CD4-positive, alpha-beta T cell (primary cell): ENCODE measurements at places on chromosomes 2 and 18. TPM values are rescaled to one million over a fixed set of nuclear protein-coding genes. Genes with fewer than 3 reads are reported as not detected.

- H3K27ac ChIP-seq = no peak overlapping the region
- no peak for DNase-seq
- H3K36me3 ChIP-seq = no peaks in the 10 kb centered on the region
- no peaks in the 10 kb centered on the region for H3K27me3 ChIP-seq
- H3K4me3 ChIP-seq = no peak overlapping the region
- H3K4me1 ChIP-seq = peaks cover 19% of the 10 kb centered on the region
These were observed 2.3 kb downstream of the IMPA2 start for GRCh38 chr18:11983592-11983991.

GRCh38 chr2:172207911-172208310, 105.2 kb upstream of the DLX2 start:
- H3K36me3 ChIP-seq = no peaks in the 10 kb centered on the region
- H3K4me3 ChIP-seq = no peak overlapping the region
- no peaks in the 10 kb centered on the region for H3K4me1 ChIP-seq
- no peak overlapping the region for H3K27ac ChIP-seq
- no peak for DNase-seq
- H3K27me3 ChIP-seq = no peaks in the 10 kb centered on the region

DNA sequence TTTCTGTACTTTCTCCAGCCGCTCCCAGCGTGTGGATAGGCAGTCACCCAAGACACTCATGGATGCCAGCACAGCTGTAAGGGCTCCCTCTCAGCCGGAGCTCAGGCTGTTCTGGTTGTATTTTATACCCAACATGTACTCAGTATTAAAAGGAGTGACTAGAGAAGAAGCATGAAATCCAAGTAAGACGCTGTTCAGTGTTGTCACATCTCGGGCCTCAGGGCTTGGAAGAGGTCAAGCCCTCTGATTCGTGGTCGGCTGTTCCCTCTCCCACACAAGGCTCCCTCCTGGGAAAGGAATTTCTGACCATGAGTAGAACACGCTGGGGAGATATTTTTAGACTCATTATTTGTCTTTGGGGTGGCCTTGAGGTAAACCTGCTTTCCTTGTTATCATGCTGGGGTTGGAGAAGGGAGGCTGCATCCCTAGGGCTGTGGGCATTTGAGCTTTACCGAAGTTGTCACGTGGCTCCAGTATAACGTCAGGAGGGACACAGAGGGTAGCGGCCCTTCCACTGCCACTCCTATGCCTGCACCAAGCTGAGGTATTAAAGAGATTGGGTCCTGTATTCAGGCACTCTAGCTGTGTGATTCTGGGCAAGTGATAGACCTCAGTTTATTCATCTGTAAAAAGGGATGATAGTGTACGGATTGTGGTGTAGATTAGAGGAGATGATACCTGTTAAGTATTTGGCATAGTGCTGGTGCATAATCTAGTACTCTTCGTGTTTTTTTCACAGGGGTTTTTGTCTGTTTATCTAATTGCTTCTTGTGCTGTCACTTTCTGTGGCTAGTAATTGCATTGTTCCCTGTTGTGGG, 34.1 kb downstream of the HK2 start:
- peaks cover 10% of the 10 kb centered on the region for H3K36me3 ChIP-seq
- no peaks in the 10 kb centered on the region for H3K4me1 ChIP-seq
- H3K27me3 ChIP-seq = no peaks in the 10 kb centered on the region
- no peak for DNase-seq

DNA sequence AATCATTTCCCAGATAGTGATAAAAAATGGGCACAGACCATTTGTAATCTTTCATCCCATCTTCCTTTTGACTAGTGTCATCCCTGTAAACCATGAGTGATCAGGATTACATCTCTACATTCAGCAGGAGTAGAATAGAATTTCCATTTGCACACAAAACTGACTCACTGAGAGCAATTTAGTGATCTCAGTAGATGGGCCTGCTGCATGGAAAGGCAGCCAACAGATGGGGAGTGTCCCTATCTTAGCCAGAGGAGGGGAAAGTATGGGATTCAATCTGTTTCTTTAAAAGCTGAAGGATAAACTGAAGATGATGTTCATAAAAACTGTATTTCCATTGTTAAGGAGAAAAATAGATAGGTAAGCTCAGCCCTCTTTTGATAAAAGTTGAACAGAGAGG, 441.7 kb downstream of the ZNF521 start:
- no peak for DNase-seq
- no peak overlapping the region for H3K27ac ChIP-seq
- no peaks in the 10 kb centered on the region for H3K27me3 ChIP-seq

GRCh38 chr2:226913641-226914040, 77.8 kb downstream of the RHBDD1 start:
- no peak overlapping the region for H3K4me3 ChIP-seq
- no peaks in the 10 kb centered on the region for H3K27me3 ChIP-seq
- no peak for DNase-seq
- H3K36me3 ChIP-seq = peaks cover 18% of the 10 kb centered on the region
- no peaks in the 10 kb centered on the region for H3K4me1 ChIP-seq
- no peak overlapping the region for H3K27ac ChIP-seq

GRCh38 chr2:42761554-42761953, 2.4 kb downstream of the OXER1 start:
- H3K27ac ChIP-seq = no peak overlapping the region
- no peak overlapping the region for H3K4me3 ChIP-seq
- no peaks in the 10 kb centered on the region for H3K36me3 ChIP-seq
- DNase-seq = no peak
- no peaks in the 10 kb centered on the region for H3K27me3 ChIP-seq

GRCh38 chr2:191345788-191346187, 100.6 kb downstream of the MYO1B start:
- H3K4me3 ChIP-seq = no peak overlapping the region
- no peaks in the 10 kb centered on the region for H3K4me1 ChIP-seq
- H3K27me3 ChIP-seq = no peaks in the 10 kb centered on the region

Gene SMCHD1
- 357 TPM for total RNA-seq

GRCh38 chr2:24459224-24460161, 31.6 kb upstream of the NCOA1 start:
- no peak overlapping the region for H3K27ac ChIP-seq
- H3K36me3 ChIP-seq = no peaks in the 10 kb centered on the region
- H3K4me1 ChIP-seq = no peaks in the 10 kb centered on the region
- DNase-seq = no peak
